ENCODE measurements at places on chromosomes 5 and 9.

- no peak for DNase-seq
Measured at GRCh38 chr5:4570047-4570995, 569.8 kb upstream of the ADAMTS16 start.

DNA sequence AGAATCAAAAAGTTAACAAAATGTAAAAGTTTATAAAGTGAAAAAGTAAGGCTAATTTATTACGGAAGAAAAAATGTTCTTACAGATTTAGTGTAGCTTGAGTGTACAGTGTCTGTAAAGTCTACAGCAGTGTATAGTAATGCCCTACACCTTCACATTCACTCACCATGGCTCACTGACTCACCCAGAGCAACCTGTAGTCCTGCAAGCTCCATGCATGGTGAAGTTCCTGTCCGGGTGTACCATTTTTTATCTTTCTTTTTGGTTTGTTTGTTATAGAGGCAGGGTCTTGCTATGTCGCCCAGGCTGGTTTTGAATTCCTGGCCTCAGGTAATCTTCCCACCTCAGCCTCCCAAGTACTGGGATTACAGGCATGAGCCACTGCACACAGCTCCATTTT lies 93.6 kb downstream of the MED27 start:
- DNase-seq = no peak

GRCh38 chr5:39765366-39765765 lies 340.6 kb upstream of the DAB2 start:
- no peak for DNase-seq

GRCh38 chr9:128902351-128903078 lies 18.3 kb upstream of the PHYHD1 start:
- peak; percentile 70 for DNase-seq

GRCh38 chr5:138760448-138761110 lies 7.4 kb downstream of the CTNNA1 start:
- no peak for DNase-seq

GRCh38 chr5:135235551-135236227 lies 163.3 kb downstream of the MACROH2A1 start:
- no peak for DNase-seq

All from stimulated activated CD8-positive, alpha-beta memory T cell treated with anti-CD3 and anti-CD28 coated beads, Interleukin-4, amount 100 ng/mL, for 4 hours (primary cell).